ENCODE measurements at places on chromosomes 12 and 14.
A peak's percentile ranks its signal among the peaks of the same experiment; 100 is the strongest.

GRCh38 chr12:52089491-52089890 is 10.0 kb downstream of the SMIM41 start:
- no peak for DNase-seq

DNA sequence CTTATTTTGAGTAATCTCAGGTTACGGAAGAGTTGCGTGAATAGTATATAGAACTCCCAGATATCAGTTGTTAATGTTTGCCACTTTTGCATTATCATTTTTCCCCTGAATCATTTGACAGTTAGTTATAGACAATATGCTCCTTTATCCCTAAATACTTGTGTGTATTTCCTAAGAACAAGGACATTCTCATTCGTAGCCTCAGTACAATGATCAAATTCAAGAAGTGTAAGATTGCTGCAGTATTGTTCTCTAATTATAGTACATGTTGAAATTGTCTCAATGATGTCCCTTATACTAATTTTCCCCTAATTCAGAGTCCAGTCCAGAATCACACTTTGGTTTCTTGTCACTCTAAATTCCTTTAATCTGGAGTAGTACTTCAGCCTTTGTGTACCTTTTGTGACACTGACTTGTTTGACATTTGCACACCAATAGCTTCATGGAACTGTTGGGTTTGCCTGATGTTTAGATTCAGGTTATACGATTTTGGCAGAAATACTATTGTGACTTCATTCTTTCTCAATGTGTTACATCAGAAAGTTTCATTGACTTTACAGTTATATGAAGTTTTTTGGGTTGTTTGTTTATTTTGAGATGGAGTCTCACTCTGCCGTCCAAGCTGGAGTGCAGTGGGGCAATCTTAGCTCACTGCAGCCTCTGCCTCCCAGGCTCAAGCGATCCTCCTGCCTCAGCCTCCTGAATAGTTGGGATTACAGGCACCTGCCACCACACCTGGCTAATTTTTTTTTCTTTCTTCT is 13.1 kb downstream of the DYNC1H1 start:
- DNase-seq = no peak

GRCh38 chr12:65561798-65562382 is 262.4 kb upstream of the HMGA2 start:
- peak; percentile 93 for DNase-seq

- DNase-seq = no peak
These were observed 18.5 kb upstream of the ANO2 start for GRCh38 chr12:5963515-5963914.

DNA sequence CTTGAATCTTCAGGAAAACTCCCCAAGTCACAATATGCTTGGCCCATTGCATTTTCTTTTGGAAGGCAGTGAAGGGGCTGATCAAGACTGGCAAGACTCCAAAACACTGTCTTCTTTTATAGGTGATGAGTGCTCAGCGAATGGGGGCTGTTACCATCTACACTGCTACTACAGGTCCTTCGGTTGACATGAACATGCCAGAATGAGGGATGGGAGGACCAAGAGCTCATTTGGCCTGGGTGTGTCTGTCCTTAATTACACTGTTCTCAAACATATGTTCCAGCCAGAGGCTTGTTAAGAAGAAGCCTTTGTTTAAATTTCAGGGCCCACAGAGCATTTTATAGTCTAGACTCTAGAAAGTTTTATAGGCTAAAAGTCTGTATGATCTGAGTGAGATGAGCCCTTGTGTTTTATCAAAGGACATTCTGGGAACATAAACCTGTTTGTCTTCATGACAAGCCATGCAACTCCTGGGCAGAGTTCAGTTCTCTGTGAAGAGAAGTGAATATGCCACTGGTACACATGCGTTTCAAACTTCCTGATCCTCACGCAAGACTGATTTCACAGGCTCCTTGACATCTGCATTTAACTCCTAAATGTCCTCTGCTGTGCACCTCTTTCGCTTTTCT is 4.7 kb upstream of the FAM234B start:
- DNase-seq = no peak

DNA sequence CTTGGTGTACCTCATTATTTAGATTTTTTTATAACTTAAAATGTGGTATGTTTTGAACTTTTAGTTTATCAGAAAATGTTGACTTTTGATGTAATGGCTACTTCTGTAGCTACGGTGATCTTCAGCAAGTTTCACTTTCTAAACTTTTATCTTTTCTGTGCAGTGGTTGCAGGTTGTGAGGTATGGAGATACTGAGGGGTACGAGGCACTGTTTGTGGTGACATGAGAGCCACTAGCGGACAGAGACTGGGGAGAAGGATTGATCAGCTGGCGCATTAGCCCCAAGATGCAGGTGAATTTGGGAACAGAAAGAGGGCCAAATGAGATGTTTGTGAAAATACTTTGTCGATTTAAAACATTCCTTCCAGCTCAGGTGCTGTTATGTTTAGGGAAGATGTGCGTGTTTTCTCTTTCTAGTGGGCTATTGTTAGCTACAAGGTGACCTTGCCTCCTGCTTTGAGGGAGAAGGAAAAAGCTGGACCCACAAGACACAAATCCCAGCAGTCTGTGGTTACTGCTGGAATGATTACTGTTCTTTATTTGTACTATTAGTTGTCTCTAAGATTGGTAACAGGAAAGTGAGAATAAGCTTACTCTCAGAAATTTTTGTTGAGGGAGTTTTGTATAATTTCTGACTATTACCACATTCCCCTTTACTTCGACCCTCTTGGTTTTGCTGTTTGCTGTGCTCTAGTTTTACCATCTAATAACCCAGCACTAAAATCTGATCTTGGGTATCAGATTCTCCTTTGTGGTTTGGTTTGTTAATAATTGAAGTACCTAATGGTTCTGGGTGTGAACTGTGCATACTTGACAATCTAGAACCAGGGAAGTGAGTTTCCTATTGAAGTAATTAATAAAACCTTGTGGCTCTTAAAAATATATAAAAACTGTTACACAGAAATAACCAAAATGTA is 61.7 kb downstream of the FBXO34 start:
- peak; percentile 15 for DNase-seq

DNA sequence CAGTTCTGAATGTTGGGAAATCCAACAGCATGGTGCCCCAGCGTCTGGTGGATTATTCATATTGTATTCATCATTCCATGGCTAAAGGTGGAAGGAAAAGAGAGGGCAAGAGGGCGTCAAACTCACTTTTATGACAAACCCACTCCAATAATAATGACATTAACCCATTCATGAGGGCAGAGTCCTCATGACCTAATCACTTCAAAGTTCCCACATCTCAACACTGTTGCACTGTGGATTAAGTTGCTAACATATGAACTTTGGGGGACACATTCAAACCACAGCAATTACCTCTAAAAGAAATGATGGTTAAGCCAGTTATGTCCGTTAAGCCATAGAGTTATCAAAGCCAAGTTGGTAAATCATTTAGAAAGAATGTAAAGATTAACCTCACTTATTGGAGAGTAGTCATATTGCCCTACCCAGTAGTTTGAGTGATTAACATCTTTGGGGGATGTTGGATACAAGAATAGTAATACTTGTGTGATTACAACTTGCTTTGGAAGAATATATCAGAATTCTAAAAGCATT is 212.4 kb upstream of the FLRT2 start:
- DNase-seq = no peak

DNA sequence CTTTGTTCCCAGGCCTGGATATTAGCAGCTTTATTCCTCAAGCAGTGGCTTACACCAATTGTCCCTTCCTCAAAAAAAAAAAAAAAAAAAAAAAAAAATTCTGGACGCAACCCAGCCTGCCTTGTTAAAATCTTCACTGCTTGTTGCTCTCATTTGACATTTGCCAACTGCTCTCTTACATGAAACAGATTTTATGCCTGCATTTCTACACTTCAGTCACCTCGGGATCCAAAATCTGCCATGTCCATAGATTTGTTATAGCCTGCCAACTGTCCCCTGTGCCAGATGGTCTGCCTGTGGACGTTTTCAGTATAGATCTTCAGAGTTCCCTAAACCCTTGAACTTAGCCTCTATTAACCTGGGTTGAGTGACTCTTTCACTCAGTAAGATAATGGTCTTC is 651.5 kb downstream of the FSCB start:
- no peak for DNase-seq

DNA sequence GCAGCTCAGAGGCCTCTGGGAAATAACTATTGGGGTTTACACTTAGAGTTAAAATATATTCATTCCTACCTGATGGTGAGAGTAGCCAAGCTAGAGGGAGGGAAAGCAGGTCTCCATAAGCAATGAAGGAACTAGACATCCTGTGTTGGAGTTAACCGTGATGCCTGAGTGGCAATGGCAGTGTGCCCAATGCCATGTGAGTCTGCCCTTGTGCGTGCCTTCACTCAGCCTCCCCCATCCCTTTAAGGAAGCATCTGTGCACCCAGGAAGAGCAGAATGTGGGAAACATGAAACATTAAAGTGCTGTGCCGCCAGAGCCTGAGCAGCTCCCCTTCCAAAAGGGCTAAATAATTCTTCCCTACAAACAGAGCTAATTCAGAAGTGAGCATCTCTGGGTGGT is 76.3 kb downstream of the COX16 start:
- no peak for DNase-seq

DNA sequence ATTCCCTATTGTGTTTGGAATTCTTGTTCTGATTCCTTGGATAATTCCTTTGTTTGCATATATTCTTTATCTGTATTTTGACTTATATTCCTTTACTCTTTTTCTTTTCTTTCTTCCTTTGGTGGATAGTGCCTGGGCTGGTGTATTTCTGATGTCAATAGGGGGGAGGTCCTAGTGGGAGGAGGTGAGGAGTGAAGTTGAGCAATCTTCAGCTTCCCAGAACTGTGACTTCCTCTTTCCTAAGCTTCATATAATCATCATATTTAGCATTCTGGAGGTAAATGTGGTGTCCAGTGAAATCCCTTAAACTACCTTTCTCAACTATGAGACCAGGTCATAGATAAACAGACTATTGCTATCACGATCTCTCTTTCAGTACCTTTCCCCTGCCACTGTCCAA is 29.6 kb upstream of the TBPL2 start:
- DNase-seq = no peak

GRCh38 chr12:94811611-94812010 is 161.3 kb upstream of the TMCC3 start:
- DNase-seq = no peak

DNA sequence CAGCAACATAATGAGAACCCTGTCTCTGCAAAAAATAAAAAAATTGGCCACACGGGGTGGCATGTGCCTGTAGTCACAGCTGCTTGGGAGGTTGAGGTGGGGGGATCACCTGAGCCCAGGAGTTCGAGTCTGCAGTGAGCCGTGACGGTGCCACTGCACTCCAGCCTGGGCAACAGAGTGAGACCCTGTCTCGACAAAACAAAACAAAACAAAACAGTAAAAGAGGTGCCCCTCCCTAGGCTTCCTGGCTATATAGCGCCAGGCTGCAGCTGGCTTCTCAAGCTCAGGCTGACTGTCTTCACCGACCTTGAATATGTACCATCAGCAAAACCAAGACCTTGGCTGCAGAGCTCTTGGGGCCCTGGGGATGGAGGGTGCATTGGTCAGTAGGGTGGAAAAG is 29.4 kb downstream of the TSPAN9 start:
- peak; percentile 20 for DNase-seq

GRCh38 chr14:95424529-95424928 is 91.9 kb downstream of the SYNE3 start:
- DNase-seq = peak; percentile 17

DNA sequence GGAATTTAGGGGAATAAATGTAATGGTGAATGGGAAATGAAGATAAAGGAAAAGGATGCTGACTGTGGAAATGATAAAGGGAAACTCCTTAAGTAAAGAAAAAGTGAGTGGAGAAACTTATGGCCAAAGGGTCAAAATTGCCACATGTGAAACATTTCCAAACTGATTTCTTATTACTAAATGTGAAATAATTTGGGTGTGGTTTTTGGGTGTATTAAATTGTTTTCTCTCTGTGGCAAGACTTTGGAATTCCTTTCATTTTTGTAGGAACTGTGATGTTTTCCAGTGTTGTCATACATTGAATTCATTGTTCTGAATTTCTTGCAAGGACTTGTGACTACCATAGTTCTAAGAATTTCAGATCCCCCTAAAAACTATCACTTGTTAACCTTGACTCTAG is 1891.5 kb upstream of the SEL1L start:
- DNase-seq = no peak

GRCh38 chr14:94543449-94544124 is 17.7 kb upstream of the SERPINA4 start:
- DNase-seq = peak; percentile 22

DNA sequence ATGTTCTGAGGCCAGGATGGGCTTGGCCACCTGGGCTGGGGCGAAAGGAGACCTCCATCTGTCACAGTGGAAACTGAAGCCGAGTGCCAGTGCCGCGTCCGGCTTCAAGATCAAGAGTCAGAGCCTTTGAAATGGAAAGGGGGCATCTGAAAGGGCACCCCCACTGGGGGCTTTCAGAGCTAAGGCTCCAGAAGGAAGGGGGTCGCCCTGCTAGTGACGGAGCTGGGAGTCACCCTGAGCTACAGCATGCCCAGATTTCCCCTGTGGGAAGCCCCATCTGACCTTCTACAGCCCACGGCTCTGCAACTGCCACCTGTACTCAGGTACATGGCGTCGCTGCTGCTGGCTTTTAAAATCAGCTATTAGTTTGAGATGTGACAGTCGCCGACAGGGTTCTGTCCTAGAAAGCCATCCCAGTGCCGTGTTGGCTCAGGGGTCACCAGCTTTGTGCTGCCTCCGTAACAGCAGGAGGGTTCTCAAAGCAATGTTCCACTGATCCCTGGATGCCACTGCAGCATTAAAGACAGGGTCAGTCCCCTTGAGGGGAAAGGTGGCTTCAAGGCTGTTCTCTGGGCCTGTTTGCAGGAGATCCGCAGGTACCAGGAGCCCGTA is 31.5 kb downstream of the CCNK start:
- DNase-seq = no peak

GRCh38 chr12:100493396-100494012 is 19.8 kb downstream of the NR1H4 start:
- DNase-seq = no peak

DNA sequence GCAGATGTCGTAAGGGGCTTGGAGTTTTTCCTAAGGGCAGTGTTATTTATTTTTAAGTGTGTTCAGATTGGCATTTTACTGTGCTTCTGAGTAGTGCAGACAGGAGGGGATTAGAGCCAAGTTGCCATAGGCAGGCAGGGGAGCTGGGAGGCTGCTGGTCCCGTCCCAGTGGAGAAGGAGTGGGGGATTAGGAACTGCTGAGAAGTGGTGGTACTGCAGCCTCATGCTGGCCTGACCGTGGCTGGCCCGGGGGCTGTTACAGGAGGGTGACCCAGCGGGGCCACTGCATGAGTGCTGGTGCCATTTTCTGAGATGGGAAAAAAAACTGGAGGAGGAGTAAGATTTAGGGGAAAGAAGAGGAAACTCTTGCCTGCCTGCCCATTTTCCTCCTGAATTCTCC is 52.3 kb upstream of the DLK1 start:
- DNase-seq = no peak

All from M059J (cell line).